ENCODE measurements at places on chromosomes 3 and 15. TPM values are rescaled to one million over a fixed set of nuclear protein-coding genes. Genes with fewer than 3 reads are reported as not detected.

- DNase-seq, result no peak
Measured at GRCh38 chr15:75830910-75831805, 12.1 kb upstream of the UBE2Q2 start.

DNA sequence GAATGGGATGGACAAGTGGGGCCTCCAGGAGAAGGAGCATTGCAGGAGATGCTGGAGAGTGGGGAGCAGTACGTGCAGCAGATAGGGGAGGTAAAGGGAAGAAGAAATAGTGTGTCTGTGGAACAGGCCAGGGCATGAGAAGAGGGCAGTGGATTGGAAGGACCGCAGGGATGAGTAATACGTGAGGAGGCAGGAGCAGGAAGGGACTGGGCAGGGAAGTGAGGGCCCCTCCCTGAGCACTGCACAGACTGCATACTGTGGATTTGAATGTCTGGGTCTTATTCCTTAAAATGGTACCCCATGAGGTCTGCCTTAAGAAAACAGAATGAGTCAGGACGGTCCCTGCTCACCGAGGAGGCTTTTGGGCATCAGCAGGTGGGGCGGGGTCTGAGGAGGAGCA is 210.0 kb upstream of the NDN start:
- no peak for DNase-seq

DNA sequence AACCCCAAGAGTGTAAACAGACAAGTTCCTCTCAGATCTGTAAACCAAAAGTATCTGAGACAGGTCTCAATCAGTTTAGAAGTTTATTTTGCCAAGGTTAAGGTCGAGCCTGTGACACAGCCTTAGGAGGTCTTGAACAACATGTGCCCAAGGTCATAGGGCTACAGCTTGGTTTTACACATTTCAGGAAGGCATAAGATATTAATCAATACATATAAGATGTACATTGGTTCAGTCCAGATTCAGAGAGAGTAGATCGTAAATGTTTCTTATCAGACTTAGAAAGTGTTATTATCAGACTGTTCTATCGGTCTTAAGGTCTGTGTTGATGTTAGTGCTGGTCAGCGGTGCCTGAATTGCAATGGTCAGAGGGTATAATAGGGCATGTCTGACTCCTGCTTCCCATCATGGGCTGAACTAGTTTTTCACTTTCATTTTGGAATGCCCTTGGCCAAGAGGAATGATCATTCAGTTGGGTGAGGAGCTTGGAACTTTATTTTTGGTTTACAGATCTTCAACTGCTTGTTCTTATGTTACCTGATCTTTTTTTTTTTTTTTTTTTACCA is 27.0 kb upstream of the MFGE8 start:
- no peak for DNase-seq

- DNase-seq, result no peak
Measured at GRCh38 chr3:160346511-160346910, 52.5 kb downstream of the IFT80 start.

- no peak for DNase-seq
Measured at GRCh38 chr15:70314018-70314354, 216.3 kb upstream of the TLE3 start.

- DNase-seq, result no peak
Measured at GRCh38 chr3:149501524-149501923, 27.0 kb downstream of the TM4SF4 start.

MYRIP gene
- total RNA-seq, result not detected

CDAN1 gene
- total RNA-seq, result 19.4 TPM

GRK7 gene
- 0.20 TPM for total RNA-seq

Measured in T-helper 17 cell (primary cell).